ENCODE measurements at places on chromosomes 16 and 17.

DNA sequence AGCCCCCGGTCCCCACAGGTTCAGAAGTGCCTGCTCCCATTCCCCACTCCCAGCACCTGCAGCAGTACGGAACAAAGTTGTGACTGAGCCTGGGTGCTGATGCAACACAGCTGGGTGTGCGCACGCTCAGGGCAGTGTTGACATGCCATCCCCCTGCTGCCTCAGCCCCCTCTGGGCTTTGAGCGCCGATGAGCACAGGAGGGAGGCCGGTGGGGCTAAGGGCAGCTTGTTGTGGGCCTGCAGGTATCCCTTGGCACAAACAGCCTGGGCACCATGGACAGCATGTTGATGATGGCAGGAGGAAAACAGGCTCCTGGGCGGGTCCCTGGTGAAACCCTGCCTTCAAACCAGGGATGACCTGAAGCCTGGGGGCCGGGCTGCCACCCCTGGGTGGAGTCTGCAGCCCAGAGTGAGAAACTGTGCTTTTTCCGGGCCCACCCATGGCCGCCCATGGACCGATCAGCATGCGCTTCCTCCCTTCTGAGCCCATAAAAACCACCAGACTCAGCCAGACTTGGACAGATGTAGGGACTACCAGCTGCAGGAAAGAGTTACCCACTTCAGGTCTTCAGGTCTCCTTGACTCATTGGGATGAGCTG, 175.5 kb downstream of the PHKB start:
- no peak for DNase-seq

DNA sequence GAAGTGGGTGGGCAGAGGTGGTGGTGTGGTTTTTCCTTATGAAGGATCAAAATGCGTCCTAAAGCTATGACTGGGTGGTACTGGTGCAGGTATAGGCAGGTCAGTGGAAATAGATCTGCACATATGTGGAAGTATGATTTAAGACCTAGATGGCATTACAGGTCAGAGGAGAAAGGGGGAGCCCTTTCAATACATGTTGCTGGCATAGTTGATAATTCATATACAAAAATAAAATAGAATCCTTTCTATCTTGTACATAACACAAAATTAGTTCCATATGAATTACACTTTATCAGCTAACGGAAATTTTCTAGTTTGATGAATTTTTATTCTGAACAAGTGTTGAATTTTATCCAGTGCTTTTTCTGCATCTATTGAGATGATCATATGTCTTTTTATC, 20.8 kb upstream of the PIK3R5 start:
- no peak for DNase-seq

GRCh38 chr16:27515874-27516353, 33.8 kb downstream of the GTF3C1 start:
- DNase-seq, result no peak

DNA sequence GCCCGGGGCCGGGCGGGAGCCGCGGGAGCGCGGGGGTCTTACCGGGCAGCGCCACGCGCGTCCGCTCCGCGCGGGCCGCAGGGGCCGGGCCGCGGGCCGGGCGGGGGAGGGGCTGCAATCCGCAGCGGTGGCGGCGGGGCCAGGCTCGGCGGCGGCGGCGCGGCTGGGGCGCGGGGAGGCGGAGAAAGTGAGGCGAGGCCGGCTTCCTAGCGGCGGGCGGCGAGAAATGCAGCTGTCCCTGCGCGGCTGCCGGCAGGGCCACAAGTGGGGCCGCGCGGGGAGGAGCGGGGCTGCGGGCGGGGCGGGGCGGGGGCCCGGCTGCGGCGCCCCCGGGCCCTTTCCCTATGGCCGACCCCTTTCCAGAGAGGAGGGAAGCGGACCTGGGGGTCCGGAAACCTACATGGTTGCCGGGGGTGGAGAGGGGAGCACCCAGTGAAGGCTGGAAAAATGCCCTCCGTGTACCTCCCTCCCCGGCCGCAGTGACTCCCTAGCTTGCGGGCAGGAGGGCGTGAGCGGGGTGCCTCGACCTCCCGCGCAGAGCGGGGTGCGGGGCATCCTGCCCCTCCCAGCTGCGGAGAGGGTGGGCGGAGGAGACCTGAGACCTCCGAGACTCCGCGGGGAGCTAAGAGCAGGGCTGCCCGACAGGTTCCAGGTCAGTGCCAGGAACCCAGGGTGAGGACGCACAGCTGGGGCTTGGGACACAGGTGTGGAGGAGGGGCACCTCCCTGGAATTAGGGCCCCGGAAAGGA, at the start of gene CUEDC1:
Gene CUEDC1, minus strand, starts transcription at position 230 of the 749 bp plus-strand sequence. CDS start 69,848 bp downstream, outside the sequence.
- DNase-seq, result peak; percentile 53

GRCh38 chr17:2706911-2707510, 4.6 kb downstream of the CLUH start:
- DNase-seq, result no peak

DNA sequence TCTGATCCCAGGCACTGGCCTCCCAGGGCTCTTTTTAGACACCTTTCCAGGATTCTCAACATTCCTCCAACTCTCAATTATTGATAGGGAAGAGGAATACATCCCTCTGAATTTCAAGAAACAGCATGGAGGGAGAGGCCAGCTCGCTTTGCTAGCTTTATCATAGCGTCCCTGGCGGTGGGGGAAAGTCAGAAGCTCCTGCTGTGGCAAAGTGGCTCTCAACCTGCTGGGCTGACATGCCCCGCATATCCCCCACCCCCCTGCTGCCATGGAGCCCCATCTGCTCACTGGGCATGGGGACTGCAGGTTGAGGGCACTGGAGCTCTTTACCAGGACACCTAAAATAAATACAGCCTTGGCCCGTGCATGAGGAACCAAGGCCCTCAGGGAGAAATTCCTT, 140.3 kb downstream of the SLC39A11 start:
- no peak for DNase-seq

DNA sequence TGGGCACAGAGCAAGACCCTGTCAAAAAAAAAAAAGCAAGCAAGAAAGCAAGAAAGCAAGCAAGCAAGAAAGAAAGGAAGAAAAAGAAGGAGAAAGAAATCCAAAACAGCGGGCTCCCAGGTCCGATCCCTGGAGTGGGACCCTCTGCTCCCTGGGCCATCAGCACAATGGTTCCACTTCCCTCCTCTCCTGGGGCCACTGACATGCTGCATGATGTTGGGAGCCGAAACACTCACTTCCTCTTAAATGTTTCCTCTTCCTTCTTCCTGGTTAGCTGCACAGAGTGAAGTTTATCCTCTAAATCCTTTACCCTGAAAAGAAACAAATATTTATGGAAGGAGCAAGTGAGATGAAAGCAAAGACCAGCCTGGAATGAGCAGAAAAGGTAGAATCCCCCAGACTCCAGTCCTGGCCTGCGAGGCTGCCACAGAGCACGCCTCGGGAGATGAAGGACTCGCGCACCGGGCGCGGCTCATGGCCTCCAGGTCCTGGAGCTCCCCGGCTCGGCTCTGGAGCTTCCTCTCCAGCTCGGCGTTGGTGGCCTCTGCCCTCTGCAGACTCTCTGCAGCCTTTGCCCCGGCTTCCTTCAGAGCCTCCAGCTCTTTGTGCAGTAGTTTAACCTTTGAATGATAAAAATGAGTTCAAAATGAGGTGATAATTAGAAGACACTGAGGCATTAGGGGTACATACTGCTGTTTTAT, 19.0 kb downstream of the CCDC57 start:
- DNase-seq, result no peak

DNA sequence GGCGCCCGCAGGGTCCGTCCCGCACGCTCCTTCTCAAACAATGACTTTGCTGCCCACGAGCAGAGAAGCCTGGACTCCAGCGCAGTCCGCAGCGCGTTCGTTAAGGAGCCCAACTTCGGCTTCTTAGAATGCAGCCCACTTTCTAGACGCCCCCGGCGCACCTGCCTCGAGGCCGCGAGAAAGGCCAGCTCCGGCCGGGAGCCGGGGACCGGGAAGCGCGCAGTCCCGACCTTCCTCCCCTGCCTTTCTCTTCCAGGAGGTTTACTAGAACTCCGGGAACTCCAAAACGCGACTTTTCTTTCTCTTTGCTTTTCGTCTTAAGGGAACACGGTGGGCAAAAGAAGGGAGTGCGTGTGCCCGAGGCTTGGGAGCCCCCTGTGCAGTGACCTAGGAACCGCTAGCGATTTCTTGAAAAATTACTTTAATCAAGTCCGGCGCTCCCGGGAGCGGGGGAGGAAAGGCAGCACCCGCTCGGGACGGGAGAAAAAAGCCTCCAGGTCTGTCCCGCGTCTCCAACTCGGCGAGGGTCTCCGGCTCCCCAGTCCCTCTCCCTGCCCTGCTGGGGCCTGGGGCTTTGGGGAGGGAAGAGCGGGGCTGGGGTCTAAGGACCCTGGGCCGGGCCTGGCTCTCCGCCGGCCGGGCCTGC, 2.6 kb downstream of the HNF1B start:
- DNase-seq, result no peak

GRCh38 chr16:16076423-16076813, 127.0 kb downstream of the ABCC1 start:
- no peak for DNase-seq

DNA sequence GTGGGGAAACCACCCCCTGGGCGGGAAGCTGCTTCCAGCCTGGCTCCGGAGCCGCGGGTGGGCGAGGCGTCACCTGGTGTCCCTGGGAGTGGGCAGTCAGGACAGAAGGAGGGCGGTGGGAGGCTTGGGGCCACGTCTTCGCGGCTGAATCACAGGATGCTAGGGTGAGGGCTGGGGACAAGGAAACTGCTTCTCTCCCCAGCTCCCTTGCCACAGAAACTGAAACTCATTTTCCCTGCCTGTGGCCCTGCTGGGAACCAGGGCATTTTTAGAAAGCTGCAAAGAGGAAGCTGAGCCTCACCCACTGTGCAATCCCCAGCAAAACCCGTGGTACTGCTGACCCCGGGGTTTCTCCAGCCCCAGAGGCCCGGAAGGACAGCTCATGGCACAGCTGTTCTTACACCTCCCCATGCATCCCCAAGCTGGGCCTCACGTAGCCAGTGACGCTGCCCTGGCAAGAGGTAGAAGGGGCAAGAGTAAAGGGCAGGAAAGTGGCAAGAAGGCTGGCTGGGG, 8.2 kb downstream of the RHBDF2 start:
- DNase-seq, result no peak

- no peak for DNase-seq
Measured at GRCh38 chr16:66908116-66908515, 10.6 kb downstream of the CDH16 start.

- DNase-seq, result no peak
Measured at GRCh38 chr17:16073845-16074244, 74.2 kb downstream of the TTC19 start.

DNA sequence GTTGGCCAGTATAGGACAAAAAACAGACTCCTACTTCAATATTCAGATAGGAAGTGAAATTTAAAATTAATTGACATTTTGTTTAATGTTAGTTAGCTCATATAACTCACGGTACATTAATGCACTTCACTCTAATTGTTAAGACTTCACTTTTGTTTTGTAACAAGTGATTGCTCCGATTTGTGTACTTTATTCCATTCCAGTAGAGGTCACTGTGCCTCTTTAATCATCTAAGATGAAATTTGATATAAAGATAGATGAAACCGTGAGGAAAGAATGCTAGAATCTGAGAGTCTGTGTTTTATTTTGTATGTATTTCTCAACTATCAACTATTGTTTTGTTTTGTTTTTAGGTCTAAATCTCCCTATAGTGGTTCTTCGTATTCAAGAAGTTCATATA, 29.0 kb downstream of the RBBP6 start:
- no peak for DNase-seq

DNA sequence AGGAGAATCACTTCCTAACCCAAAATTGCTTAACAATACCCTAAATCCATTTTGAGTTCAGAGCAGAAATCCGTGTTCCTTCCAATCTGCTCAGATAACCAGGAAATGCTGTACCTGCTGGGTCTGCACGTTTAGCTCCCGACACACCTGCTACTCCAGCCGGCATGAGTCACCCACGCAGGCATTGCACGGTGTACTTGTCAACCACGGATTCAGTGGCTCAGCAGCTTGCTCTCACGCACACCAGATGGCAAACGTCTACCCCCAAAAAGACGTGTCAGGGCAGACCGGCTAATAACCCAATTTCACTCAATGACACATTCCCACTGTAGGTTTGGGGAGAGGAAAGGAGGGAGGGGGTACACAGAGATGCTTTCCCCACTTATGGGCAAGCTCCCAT, 468.1 kb downstream of the SOX9 start:
- DNase-seq, result no peak

- DNase-seq, result no peak
Measured at GRCh38 chr17:41565338-41565737, 6.5 kb downstream of the KRT9 start.

- peak; percentile 75 for DNase-seq
Measured at GRCh38 chr17:35448214-35448898, at the start of gene SLFN13. Gene SLFN13 (minus strand): TSS chr17:35448766. CDS start chr17:35445680, 3,086 bp downstream.

- no peak for DNase-seq
Measured at GRCh38 chr17:65173976-65174683, 37.0 kb downstream of the RGS9 start.

- DNase-seq, result no peak
Measured at GRCh38 chr16:46687486-46687885, 1.5 kb downstream of the VPS35 start.

DNA sequence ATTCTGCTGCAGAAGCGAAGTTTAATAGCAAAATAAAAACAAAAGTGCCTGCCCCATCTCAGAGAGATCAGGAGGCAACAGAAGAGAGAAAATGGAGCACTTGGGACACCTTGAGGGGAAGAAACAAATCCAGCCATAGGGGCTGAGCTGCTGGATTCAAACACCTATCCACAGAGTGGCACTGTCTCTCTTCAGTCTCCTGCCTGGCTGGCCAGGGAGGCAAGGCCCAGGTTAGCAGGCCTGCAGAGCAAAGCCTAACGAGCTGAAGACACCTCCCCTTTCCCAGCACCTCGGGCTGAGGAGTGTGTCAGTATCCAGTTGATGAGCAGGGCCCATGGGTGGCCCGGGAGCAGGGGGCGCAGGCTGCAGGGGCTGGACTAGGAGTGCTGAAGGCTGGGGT, 8.8 kb upstream of the KRT31 start:
- DNase-seq, result no peak

DNA sequence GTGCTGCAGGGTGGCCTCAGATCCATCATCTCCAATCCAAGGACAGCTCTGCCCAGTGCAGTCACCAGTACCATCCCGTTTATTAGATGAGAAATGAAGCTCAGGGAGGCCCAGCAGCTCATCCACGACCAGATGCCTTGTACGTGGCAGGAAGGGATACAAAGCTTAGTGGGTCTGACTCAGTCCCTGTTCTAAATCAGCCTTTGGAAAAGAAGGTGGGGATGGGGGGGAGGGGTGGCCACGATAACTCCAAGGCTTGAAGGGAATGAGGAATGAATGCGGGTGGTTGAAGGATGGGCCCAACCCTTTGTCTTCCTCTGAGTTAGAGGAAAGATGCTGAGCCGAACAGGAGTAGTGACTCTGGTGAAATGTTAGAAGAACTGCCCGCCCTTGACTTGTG, 25.8 kb downstream of the LLGL2 start:
- no peak for DNase-seq

GRCh38 chr17:71935341-71935740, 185.5 kb upstream of the SOX9 start:
- DNase-seq, result no peak

Measured in T-helper 9 cell (primary cell).